ENCODE measurements at places on chromosomes 6 and 20. TPM values are rescaled to one million over a fixed set of nuclear protein-coding genes. Genes with fewer than 3 reads are reported as not detected.

The PCSK2 gene
- total RNA-seq = not detected

The EDN1 gene
- total RNA-seq = 2.8 TPM

The GMPR gene
- total RNA-seq = 4.9 TPM

The HUS1B gene
- total RNA-seq = 0.17 TPM

The ZNF292 gene
- total RNA-seq = 16.5 TPM

The CASS4 gene
- 1.2 TPM for total RNA-seq

The PROKR2 gene
- total RNA-seq = not detected

- DNase-seq = no peak
These were observed 160.1 kb downstream of the SIM1 start for GRCh38 chr6:100304575-100304974.

GRCh38 chr6:111482959-111483735, at the start of gene REV3L:
Gene REV3L (minus strand): TSS chr6:111483218. CDS start chr6:111482888, 330 bp downstream.
- DNase-seq = peak; percentile 92

- no peak for DNase-seq
These were observed 7.6 kb upstream of the FAM110A start for GRCh38 chr20:825710-826421.

All from LHCN-M2 (cell line).